HEK293T (cell line): ENCODE measurements at places on chromosomes 13 and 19.

GRCh38 chr19:4449639-4450028, 8.0 kb downstream of the UBXN6 start:
- no peak for DNase-seq

GRCh38 chr13:113848020-113848419, 15.9 kb downstream of the GAS6 start:
- no peak for DNase-seq

- no peak for DNase-seq
These were observed 8.4 kb downstream of the RGL3 start for GRCh38 chr19:11410682-11411081.

DNA sequence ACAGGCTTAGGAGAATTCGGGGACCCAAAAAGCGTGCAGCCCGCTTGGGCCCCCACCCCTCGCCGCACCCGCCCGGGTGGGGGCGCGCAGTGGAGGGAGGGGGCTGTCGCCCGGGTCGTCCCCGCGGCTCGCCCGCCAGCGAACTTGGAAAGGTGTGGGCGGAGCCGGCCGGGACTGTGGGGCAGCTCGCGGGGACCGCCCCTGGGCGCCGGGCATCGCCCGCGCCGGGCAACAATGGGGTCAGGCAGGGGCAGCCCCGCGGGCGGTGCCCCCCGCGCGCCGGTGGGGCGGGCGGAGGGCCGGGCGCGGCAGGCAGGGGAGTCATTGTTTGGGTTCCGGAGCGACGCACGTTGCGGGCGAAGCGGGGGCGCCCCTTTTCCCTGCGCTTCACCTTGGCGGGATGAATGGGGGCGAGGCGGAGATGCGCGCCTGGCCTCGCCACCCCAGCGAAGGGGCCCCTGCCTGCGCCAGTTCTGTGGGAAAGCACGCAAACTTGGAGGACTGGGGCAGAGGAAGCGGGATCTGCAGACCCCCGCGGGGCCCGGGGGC, 647 bp upstream of the KLF12 start:
- peak; percentile 72 for DNase-seq

DNA sequence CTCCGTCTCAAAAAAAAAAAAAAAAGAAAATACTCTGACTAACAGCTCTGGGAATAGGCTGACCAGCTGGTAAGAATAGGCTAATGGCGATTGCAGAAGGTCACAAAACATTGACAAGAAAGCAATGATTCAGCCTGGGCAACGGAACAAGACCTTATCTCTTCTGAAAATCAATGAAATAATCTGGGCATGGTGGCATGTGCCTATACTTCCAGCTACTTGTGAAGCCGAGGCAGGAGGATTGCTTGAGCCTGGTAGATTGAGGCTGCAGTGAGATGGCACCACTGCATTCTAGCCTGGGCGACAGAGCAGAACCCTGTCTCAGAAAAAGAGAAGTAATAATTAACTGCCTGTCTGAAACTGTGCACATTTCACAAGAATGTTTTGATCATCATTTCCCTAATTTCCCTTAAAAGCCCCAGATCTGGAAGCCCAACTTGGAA, 18.8 kb upstream of the MTRF1 start:
- no peak for DNase-seq

GRCh38 chr13:19153782-19154450, 27.7 kb downstream of the TUBA3C start:
- peak; percentile 10 for DNase-seq

DNA sequence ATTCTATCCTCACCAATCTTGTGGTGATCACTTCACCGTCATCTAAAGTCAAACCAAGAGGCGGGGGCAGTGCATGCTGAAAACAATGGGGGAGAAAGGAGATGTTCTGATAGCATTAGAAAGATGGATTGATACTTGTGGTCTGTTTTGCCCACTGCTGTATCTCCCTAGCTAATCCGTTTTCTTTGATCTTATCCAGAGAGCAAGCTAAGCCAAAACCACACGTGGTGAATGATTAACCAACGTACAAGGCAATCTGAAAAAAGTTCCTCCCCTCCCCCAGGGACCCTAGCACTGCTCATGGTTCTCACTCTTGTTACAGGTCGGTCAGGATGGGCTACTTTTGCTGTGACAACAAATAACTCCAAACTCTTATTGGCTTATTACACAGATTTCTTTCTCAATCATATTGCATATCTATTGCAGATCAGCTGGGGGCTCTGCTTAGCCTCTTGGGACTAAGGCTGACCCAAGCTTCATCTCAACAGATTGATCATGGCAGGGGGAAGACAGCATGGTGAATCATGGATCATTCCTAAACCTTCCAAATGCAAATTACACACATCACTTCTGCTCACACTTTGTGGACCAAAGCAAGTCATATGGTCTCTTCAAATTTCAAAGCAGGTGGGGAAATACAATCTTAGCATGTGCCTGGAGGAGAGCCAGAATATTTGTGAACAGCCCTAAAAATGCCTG, 11.9 kb upstream of the C13orf42 start:
- DNase-seq, result no peak

GRCh38 chr13:77383097-77383496, 56.2 kb upstream of the MYCBP2 start:
- DNase-seq, result no peak

DNA sequence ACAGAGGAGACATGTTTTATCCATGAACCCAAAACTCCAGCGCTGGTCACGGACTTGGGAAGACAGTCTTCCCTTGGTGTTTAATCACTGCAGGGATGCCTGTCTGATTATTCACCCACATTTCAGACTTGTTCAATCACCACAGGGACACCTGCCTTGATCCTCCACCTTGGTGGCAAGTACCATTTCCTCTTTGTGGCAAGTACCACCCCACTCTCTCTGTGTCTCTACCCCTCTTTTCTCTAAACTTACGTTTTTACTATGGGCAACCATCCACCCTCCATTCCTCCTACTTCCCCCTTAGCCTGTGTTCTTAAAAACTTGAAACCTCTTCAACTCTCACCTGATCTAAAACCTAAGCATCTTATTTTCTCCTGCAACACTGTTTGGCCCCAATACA, 16.8 kb downstream of the ZNF83 start:
- no peak for DNase-seq

GRCh38 chr19:46924874-46925547, 64.2 kb downstream of the ARHGAP35 start:
- no peak for DNase-seq

DNA sequence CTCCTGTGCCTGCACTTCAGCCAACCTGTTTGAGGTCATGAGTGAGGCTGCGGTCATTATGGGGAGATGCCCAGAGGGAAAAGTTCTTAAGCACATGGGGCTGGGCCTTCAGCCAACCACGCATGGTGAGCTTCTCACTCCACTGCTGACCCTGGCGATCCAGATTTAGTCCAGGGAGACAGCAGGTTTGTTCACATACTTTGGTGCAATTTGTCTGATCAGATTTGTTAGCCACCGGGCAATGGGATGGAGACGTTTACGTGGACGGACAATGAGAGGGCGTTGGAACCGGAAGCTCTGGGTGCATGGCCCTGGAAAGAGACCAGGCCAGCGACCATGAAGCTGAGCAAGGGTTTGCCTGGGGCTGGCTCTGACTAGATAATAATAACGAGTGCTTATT, 56.2 kb downstream of the RGCC start:
- DNase-seq, result no peak

DNA sequence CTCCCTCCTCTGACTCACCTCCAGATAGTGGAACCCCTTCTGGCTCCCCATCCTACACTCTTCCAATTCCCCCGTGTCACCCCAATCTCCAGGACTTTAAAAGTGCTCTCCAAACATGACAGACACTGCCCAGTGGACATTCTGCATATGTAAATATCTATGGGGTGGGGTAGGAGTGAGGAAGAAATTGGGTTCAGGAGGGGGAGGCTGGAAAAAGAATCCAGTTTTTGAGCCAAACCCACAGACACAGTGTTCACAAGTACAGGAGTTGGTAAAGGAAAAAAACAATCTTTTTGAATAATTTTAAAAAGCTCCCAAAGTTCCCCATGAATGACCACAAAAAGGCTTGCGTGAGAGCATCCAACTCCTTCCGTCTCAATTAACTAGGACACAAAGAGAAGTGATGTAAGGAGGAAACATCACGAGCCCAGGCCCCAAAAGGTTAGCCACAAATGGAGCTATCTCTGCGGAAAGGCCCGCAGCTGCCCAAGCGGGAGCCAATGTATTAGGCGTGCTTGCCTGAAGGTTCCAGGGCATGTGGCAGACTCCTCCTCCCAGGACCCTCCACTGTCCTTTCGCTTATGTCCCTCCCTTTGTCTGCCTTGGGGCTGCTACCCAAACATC, 18.0 kb downstream of the ZC3H4 start:
- DNase-seq, result no peak

GRCh38 chr13:112931028-112931934, 37.7 kb upstream of the MCF2L start:
- peak; percentile 61 for DNase-seq
